DMS153 (cell line): ENCODE measurements at places on chromosomes 7 and 10.

DNA sequence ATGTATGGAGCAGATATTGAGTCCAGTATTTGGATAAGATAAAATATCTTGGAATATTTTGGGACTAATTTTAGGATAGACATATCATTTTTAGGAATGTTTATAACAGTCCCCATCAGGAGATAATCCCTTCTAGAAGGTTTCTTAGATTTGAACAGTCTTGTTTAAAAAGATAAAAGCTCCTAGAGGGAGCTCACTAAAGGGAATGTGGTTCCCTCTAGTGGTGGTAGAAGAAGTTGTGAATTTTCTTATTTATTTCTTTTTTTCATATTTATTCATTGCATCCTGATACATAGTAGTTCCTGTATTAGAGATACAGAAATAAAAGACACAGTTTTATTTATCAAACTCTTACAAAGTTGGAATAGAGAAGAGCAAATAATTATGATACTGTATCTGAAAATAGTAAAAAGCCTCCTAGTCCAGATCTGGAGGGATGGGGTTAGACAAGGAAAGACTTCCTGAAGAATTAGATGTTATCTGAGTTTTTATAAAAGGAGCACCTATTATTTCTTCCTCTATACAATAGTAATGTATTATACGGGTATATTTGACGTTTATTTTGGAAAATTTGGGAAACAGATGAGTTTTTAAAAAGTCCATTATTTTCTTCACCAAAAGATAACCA is 24.5 kb upstream of the KLF14 start:
- DNase-seq = peak; percentile 24

GRCh38 chr10:132413226-132414205 is 16.5 kb downstream of the PWWP2B start:
- no peak for DNase-seq

DNA sequence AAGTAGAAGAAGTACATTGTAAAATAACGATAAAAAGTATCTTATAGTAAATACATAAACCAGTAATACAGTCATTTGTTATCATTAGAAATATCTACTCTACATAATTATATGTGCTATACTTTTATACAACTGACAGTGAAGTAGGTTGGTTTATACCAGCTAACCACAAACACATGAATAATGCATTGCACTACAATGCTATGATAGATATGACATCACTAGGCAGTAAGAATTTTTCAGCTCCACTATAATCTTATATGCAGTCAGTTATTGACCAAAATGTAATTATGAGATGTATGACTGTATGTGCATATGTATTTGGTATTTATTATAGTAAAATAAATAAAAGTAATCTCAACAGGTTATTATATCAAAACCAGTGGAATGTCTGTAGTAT is 23.4 kb upstream of the SGCE start:
- DNase-seq = no peak

DNA sequence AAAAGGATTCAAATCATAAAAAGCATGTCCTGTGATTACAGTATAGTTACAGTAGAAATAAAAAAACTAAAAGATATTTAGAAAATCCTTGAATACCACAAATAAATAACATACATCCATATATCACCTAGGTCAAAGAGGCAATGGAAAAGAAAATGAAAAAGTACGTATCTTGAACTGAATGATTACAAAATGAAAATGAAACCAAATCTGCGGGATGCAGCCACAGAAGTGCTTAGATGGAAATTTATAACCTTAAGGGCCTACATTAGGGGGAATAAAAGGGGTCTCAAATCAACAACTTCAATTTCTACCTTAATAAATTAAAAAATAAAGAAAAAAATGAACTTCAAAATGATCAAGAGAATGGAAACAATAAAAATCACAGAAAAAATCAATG is 879.0 kb upstream of the CELF2 start:
- no peak for DNase-seq

GRCh38 chr7:1873857-1874589 is 203.9 kb downstream of the ELFN1 start:
- no peak for DNase-seq

DNA sequence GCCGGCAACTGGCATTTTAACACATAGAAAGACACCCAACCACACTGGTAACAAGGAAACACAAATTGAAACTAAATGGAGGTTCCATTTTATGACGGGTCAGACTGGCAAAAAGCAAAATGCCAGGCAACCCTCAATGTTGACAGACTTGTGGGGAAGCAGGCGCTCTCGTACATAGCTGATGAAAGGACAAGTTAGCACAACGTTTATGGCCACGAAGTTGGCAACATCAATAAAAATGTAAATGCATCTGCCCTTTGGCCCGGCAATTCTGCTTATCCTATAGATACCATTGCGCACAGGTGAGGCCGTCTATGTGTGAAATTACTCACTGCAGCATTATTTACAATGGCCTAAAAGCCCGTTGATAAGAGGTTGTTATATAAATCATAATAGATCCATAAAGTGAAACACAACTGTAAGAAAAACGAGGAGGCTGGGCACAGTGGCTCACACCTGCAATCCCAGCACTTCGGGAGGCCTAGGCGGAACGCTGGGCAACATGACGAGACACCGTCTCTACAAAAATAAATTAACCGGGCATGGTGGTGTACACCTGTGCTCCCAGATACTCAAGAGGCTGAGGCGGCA is 39.8 kb downstream of the FOXL3 start:
- no peak for DNase-seq

- DNase-seq = no peak
Observed at GRCh38 chr7:43212921-43213320, 100.5 kb downstream of the HECW1 start.
